Cortex of kidney (tissue), 1 donor: ENCODE measurements at places on chromosomes 1 and 21.

DNA sequence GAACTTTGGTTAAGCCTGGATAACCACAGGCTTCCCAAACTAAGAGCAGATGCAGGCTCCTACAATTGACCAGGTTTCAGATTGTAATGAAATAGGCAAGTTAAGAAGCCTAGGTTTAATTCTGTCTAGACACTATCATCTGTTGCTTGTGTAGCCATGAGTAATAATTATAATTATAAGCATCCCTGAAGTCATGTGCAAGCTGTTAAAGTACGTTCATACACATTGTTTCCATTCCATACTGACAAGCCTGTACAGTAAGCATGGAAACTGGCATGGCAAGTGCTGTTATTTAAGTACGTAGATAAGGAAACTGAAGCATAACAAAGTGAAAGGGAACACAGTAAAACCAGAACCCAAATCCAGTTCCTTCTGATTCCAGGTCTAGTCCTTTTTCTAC lies 557.2 kb upstream of the BEND5 start:
- no peak for DNase-seq

DNA sequence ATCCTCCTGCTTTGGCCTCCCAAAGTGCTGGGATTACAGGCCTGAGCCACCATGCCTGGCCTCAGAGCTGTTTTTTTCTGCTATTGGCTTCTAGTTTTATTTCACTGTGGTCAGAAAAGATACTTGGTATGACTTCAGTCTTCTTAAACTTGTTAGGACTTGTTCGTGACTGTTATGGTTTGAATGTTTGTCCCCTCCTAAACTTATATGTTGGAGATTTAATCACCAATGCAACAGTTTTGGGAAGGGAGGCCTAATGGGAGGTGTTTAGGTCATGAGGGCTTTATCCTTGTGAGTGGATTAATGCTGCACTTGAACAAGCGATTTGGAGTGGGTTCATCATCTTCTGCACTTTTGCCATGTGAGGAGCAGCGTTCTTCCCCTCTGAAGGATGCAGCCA lies 24.5 kb upstream of the SOD1 start:
- no peak for DNase-seq

DNA sequence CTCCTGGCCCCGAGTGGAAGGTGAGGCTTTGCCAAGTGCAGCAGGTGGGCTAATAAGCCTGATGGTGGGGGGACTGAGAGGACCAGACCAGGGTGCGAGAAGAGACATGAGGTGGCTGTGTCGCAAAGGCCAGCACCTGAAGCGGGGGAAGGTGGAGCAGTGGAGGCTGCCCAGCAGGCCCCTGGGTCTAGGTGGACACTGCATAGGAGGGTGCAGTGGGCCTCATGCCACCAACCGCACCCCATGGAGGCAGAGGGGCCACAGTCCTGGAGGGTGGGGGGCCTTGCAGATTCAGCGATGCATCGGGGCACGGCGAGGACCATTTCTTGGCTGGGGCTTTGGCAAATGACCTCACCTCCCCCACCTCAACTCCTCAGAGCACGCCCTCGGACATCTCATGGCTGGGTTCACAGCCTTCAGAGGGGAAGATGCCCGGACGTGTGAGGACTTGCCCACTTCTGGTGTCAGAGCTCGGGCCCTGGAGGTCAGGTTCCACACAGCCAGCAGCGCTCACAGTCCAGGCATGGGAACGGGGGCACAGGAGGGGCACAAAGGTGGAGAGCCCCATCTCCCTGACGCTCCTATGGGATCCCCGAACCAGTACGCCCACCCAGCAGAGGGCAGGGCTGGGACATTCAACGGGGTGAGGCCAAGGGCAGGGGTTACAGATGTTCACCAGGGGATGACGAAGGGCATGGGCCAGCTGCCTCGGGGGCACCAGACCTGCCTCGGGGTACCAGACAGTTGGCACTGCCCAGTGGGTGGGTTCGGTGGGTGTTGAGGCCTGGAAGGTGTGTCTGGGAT lies 35.4 kb downstream of the UBE2G2 start:
- no peak for DNase-seq

DNA sequence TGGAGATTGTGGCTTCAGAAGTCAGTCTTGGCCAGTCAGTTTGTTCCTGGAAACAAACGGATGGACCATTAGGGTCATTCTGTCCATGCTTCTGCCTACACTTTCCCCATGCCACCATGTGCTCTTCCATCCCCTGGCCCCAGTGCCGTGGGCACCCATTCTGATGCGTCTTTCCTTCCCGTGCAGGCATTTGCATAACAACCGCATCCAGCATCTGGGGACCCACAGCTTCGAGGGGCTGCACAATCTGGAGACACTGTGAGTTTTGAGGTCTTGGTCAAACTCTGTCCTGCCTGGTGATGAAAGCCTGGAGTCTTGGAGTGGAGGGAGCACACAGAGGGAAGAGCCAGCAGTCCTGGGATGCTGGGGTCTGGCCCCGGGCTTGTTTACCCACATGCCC lies 61.1 kb downstream of the UBE2T start:
- no peak for DNase-seq

- no peak for DNase-seq
Measured at GRCh38 chr1:180860535-180860934, 52.2 kb upstream of the KIAA1614 start.

- DNase-seq: no peak
Measured at GRCh38 chr1:6261615-6261995, 707 bp upstream of the GPR153 start.

- DNase-seq: no peak
Measured at GRCh38 chr1:208150833-208151458, 93.2 kb downstream of the PLXNA2 start.

- no peak for DNase-seq
Measured at GRCh38 chr1:93784538-93784937, 94.5 kb downstream of the DNTTIP2 start.

- no peak for DNase-seq
Measured at GRCh38 chr1:54919367-54920359, 32.7 kb upstream of the DHCR24 start.

- DNase-seq: no peak
Measured at GRCh38 chr1:214997685-214998084, 84.9 kb upstream of the KCNK2 start.

DNA sequence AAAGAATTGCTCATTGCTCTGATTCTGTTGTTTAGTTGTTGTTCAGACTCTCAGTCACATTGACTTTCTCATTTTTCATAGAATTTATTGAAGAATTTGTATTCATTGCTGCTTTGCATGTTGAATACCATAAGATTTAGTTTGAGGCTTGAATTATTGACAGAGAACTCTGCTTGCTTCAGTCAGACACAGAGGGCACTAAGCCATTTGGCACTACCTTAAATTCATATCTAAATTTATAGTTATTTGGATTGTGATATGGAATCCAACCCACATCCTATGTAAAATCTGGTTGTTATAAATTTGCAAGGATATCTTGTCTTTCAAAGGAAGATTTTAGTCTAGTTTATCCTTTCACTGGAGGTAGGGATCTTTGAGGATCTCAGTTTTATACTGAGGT lies 1748.6 kb downstream of the BRINP3 start:
- no peak for DNase-seq

DNA sequence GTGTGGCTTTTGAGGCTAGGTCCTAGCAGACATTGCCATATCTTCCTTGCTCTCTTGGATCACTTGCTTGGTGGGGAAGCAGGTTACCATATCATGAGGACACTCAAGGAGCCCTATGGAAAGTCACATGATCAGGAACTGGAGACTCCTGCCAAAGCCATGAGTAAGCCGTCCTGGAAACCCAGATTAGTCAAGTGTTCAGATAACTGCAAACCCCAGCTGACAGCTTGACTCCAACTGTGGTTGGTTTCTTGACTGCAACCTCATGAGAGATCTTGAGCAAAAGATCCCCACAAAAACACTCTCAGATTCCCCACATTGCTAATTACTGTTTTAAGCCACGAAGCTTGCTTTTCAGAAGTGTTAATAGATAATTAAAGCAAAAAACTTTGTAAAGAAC lies 58.6 kb downstream of the CACNA1E start:
- DNase-seq: no peak

- no peak for DNase-seq
Measured at GRCh38 chr21:23664193-23664694, 1943.0 kb downstream of the MRPL39 start.

- no peak for DNase-seq
Measured at GRCh38 chr1:10802944-10803715, 6.7 kb upstream of the CASZ1 start.

- no peak for DNase-seq
Measured at GRCh38 chr21:33402001-33402979, 923 bp upstream of the IFNGR2 start.

- no peak for DNase-seq
Measured at GRCh38 chr1:55214212-55214933, 791 bp downstream of the USP24 start.

DNA sequence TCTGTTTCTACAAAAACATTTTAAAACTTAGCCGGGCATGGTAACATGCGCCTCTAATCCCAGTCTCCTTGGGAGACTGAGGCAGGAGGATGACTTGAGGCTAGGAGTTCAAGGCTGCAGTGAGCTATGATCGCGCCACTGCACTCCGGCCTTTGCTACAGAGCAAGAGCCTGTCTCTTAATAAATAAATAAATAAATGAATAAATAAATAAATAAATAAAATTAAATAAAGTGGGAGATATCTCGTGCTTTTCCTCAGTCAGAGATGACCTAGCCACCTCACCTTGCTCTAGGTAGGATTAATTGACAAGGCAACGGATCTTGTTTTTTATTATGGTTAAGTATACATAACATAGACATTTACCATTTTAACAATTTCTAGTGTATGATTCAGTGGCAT lies 14.3 kb upstream of the BRWD1 start:
- DNase-seq: no peak

- DNase-seq: no peak
Measured at GRCh38 chr1:57966340-57966739, 542.5 kb upstream of the DAB1 start.

DNA sequence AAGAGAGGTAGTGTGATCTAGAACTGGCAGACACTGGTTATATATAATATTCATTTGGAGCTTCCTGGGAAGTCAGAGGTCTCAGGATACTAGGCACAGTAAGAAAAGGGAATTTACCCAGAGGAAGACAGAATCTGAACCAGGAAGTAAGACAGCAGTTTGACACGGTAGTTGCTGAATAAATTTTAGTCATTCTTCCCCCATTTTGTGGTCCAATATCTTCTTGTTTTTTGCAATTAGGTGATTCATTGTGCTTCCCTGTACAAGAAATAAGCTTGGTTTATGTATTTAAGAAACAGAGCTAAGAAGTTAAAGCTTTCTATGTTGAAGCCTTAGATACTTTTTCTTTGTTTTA lies 1.3 kb downstream of the TMEM167B start:
- no peak for DNase-seq

- DNase-seq: no peak
Measured at GRCh38 chr1:181185461-181185860, 97.0 kb downstream of the IER5 start.

GRCh38 chr1:20321573-20321972 lies 30.9 kb downstream of the VWA5B1 start:
- DNase-seq: no peak
